ENCODE measurements at places on chromosomes 6 and 20.

DNA sequence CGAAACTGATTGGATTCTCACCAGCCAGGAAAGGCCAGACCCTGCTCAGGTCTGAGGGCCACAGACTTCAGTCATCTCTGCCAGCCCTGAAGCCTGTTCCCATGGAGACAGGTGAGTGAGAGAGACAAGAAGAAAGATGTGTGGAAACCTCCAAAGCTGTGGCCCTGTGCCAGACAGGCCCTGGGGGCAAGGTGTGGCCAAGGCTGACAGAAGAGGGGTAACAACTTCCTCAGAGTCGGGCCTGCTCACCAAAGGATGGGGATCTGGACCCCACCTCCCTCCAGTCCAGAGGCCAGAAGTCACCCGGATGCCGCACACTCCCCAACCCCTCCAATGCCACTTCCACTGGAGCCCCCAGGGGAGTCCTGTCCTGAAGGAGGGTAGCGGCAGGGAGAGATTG is 73.6 kb downstream of the MDGA1 start:
- no peak for DNase-seq

DNA sequence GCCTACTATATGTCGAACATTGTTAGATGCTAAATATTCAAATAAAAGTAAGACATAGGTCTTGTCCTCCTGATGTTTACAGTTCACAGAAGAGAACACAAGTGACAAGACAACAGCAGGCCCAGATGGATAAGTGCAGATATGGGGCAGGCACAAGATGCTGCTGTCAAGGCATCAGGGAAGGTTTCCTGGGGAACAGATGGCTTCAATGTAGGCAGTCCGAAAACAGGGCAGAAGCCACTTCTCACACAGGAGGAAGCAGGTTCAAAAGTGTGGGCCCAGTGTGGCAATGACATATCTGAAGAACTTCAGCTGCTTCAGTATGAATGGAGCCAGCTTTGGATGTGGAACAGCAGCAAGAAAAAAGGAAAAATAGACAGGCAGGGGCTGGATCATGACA is 32.5 kb downstream of the HLA-DPB1 start:
- no peak for DNase-seq

GRCh38 chr6:139801571-139802321 is 427.3 kb upstream of the CITED2 start:
- no peak for DNase-seq

DNA sequence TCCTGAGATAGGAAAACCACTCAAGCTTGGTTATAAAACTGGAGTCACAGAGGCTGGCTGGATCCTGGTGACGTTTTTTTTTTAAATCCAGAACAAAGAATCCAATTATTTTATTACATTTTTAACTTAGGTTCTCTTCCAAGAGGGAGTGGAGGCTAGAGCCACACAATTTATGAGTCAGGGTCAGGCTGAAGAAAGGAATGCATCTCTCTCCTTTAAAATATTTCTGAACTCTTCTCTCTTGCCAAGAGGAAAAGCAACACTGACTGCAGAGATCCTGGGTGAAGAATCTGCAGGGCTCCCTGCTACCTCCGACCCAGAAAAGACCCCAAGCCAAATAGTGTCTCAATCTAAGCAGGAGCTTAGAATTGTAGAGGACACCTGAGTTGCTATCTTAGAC is 88.5 kb upstream of the SSTR4 start:
- DNase-seq, result no peak

GRCh38 chr6:101125380-101125971 is 244.3 kb upstream of the ASCC3 start:
- DNase-seq, result no peak

GRCh38 chr20:22604815-22605214 is 20.4 kb upstream of the FOXA2 start:
- no peak for DNase-seq

GRCh38 chr6:88763160-88763559 is 200.3 kb downstream of the RNGTT start:
- DNase-seq, result no peak

DNA sequence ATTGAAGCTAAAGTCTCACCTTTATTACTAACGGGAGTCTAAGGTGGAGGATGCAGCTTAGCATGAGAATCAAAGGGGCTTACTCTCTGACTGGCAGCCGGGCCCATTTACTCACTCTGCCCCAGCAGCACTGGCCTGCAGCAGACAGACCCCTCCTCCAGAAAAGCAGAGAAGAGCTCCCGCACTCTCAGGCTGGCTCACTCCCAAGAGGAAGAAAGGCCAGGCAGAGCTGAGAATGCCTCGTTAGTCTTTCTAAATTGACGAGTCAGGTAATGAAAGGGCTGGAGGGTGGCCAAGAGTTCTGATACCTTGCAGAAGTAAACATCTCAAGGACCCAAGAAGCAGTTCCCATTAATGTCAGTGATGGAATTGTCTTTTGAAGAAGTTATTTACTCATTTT is 44.5 kb upstream of the IL20RA start:
- no peak for DNase-seq

GRCh38 chr20:48142516-48142773 is 357.2 kb upstream of the SULF2 start:
- no peak for DNase-seq

- no peak for DNase-seq
These were observed 43.2 kb upstream of the TMX4 start for GRCh38 chr20:8062756-8063155.

GRCh38 chr6:47865206-47865605 is 83.4 kb downstream of the OPN5 start:
- DNase-seq, result no peak

- DNase-seq, result no peak
These were observed 4.7 kb upstream of the RIPOR2 start for GRCh38 chr6:24940311-24940917.

DNA sequence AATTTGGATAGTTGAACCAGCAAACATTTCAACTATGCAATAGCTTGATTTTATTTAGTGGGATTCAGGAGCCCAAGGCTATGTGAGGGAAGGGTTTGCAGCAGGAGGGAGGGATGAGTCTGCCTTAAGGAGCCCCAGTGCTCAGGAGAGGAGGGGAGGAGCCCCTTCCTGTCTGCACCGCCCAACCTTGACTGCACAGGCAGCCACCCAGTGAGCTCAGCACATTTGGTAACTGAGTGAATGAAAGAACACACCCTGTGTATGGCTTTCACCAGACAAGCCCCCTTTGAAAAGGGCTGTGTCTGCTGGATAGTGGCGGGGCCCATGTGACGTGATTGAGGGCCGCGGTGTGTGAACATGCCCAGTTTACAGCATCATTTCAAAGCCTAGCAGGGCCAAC is 17.0 kb downstream of the DACT2 start:
- no peak for DNase-seq

DNA sequence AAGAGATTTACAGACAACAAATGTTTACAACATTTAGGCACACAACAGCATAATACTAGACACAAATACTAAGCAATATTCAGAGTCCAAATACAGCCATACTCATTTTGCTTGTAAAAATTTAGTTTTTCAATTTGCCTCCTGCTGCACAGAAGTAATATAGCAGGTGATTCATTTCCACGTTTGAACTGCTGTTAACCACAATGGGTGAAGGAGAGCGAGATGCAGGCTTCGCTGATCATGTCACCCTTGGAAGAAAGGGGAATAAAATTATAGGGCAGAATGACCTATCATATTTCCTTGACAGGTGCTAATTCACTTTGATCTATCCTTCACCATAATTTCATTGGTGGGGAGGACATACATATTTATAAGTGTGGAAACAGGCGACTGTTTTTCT is 643.8 kb upstream of the AGPAT4 start:
- no peak for DNase-seq

- no peak for DNase-seq
These were observed 200.3 kb downstream of the ANKRD60 start for GRCh38 chr20:58028123-58028522.

- DNase-seq, result no peak
These were observed 152.0 kb upstream of the ECI2 start for GRCh38 chr6:4287372-4287771.

DNA sequence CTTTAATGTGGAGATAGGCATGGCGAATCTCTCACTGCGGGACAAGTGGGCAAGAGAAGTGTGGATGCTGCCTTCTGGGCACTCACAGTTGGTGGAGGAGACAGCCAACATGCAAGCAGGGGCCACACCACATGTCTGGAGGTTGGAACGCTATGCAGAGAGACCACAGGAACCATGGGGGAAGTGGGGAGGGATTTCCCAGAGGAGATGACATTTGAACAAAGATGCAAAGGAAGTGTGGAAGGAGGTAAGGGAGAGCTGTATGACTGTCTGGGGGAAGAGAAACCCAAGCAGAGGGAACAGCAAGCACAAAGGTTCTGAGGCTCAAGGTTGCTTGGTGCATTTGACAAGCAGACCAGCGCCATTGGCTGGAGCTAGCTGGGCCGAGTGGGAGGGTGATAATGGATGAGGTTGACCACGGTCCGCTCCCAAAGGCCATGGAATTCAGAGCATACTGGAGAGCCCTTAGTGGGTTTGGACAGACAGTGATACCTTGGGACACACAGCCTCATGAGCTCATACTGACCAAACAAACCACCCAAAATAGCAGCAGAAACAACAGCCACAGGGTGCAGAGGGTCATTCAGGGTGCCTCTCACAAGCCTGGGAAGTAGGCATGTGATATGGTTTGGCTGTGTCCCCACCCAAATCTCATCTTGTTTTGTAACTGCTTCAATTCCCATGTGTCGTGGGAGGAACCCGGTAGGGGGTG is 7.6 kb upstream of the FAM110A start:
- no peak for DNase-seq

DNA sequence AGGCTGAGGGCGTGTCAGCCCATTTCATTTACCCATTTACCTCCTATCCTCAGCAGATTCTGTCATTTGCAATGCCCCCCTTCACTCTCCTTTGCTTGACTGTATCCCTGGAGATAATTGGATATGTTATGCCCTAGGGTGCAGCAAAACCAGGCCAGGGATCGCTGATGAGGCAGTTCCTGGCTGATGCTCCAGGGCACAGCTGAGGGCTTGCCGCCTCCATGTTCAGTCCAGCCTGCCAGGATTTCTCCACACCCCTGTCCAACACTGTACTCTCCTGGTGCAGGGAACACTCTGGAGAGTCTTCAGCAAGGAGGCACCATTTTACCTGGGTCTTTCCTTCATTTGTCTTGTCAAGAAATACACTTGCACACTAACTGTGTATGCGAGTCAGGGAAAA is 532.1 kb upstream of the CHD6 start:
- no peak for DNase-seq

GRCh38 chr6:29941471-29941870 is 861 bp upstream of the HLA-A start:
- no peak for DNase-seq

GRCh38 chr6:44269921-44270525 is at the start of gene TMEM151B:
Gene TMEM151B, plus strand, starts transcription at chr6:44270450. Its CDS starts 293 bp downstream, at chr6:44270743.
- DNase-seq, result no peak

GRCh38 chr20:58277578-58278472 is 31.7 kb upstream of the RAB22A start:
- DNase-seq, result no peak

DNA sequence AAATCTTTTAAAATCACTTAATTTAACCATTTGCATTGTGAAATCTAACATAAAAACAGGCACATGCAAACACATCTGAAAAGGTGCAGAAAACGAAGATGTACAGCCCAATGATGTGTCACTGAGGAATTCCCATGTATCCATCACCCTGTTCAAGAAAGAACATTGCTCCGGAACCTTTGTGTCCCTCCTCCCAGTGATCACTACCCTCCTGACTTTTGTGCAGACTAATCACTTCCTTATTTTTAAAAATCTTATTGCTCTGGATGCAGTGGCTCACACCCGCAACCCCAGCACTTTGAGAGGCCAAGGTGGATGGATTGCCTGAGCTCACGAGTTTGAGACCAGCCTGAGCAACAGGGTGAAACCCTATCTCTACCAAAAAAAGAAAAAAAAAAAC is 14.6 kb downstream of the GINS1 start:
- no peak for DNase-seq

- no peak for DNase-seq
These were observed 27.9 kb upstream of the TBC1D7 start for GRCh38 chr6:13355999-13356785.

DNA sequence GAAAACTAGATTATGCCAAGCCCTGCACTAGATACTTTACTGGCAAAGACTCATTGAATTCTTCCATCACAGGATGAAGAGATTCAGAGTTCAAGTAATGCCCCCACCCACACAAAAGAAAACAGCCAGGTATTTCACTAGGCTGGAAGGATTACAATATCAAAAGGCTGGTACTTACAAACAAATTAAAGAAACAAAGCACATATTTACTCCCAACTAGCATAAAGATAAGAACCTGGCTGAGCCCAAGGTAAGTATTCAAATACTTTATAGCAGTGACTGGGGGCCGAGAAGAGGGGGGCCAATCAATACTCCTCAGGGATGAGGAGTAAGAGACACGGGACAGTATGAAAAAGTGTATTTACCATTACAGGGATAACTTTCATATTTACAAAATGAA is 3.7 kb downstream of the ACOT8 start:
- DNase-seq, result no peak

DNA sequence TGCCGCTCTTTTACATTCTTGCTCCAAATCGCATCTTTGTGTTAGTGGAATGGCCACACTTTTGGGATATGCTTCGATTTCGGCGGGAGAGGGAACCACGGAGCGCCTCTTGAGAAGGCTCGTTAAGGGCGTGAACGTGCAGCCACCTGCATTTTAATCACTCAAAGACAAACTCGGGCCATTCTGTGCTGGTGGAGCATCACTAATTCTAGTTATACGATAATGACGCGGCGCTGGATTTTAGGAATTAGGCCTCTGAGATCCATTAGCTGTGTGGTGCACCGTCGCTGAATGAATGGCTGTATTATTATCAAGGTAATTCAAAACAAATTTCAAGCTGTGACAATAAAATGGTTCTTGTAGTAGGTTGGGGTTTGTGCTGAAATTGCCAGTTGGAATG is 305.6 kb downstream of the CDH4 start:
- no peak for DNase-seq
